ENCODE measurements at places on chromosomes 5 and 9. TPM values are rescaled to one million over a fixed set of nuclear protein-coding genes. Genes with fewer than 3 reads are reported as not detected.

ITK gene
- total RNA-seq, result not detected

SLC4A9 gene
- total RNA-seq, result not detected

PNPLA7 gene
- total RNA-seq, result under 0.01 TPM

FAT2 gene
- not detected for total RNA-seq

TAF11L10 gene
- total RNA-seq, result not detected

MORN5 gene
- total RNA-seq, result not detected

CTXN3 gene
- not detected for total RNA-seq

CTNND2 gene
- not detected for total RNA-seq

GOLGA1 gene
- total RNA-seq, result 8.1 TPM

POLR3G gene
- total RNA-seq, result 14.1 TPM

C5orf52 gene
- not detected for total RNA-seq

DDX4 gene
- total RNA-seq, result not detected

PCA3 gene
- total RNA-seq, result not detected

ZNF883 gene
- total RNA-seq, result 3.7 TPM
